ENCODE measurements at places on chromosomes 3 and 15.

DNA sequence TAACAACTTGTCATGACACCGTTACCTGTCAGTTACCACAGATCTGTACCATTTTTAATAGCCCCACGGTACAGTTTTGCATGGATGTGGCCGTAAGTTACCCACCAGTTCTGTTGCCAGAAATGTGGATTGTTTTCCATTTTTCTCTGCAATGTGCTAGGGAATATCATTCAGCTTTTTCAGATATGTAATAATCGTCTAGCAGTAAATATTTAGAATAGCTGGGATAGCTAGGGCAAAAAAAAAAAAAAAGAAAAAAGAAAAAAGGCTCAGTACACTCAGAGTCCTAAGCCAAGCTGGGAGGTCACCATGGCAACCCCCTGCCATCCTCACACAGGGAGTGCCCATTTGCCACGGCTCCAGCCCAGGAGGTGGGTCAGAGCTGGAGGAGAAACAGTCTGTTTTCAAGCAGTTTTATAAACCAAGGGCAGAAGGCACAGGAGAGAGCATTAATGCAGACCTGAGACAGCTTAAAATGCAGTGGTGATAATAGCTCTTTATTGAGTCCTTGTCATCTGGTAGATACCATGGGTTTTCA is 25.2 kb downstream of the PAQR5 start:
- no peak for DNase-seq

DNA sequence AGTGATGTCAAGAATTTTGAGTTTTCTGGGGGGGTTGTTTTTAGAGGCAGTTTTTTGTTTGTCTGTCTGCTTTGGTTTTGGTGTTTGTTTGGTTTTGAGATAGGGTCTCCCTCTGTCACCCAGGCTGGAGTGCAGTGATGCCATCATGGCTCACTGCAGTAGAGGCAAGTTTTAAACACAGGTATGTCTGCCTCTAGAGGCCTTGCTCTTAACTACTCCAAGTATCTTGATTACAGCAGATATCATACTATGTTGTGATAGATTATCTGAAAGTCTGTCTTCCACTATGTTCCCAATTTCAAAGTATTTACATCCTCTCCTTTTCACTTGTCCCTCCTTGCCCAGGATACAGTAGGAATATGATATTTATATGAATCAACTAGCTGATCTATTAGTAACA is 57.7 kb downstream of the ERC2 start:
- no peak for DNase-seq

GRCh38 chr15:98528046-98528725 is 120.2 kb upstream of the IGF1R start:
- no peak for DNase-seq

DNA sequence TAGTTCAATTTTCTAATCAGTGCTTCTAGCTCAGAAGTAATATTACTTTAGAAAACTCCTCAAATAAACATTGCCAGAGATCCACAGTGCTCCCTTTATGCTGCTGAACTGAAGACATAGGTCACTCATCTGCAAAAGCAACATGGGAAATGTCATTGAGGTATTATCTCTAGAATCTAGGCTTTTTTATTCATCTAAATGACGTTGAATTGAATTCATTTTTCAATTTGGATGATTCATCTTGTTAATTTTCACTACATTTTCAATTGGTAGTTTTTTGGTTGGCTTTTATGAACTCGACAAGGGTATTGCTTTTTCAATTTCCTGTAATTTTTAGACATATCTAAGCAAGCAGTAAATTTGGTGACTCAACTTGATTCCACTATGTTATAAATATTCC is 275.4 kb downstream of the NFKBIZ start:
- no peak for DNase-seq

GRCh38 chr15:81740416-81740815 is 305.4 kb downstream of the MEX3B start:
- no peak for DNase-seq

- DNase-seq, result no peak
These were observed 153.8 kb upstream of the CMC1 start for GRCh38 chr3:28087591-28087990.

DNA sequence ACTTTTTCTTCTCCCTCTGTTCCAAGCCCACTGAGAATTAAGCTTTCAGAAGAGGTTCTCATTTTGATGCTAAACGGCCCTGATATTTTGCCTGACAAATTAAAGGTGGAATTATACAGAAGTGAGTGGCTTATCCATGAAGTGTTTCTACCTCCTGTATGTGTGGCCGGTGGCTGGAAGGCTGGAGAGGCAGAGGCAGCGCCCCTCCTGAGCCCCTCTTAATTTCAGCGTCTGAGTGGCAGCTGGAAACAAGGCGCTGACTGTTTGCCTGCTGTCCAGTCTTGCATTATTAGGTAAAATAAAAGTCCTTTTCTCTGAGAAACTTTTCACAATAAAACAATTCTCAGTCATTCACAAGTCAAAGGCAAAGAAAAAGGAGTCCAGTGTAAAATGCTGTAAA is 685.7 kb downstream of the MCTP2 start:
- no peak for DNase-seq

GRCh38 chr3:17288839-17289399 is 404.2 kb downstream of the PLCL2 start:
- no peak for DNase-seq

DNA sequence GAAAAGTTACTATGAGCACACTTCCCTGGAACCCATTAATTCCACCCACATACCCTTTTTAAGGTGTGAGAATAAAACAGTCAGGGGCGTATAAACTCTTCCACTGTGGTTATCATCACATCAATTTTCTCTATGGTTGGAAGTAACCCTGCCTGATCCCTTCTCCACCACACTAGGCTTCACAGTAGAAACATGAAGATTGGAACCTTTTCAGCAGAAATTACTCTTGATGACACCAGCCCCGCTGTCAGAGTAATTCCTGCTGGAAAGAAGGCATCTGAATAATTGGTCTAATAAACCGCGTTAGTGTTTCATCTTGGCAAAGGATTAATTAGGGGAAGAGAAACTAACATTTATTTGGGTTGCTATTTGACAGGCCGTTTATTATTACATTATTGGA is 278.4 kb downstream of the MFSD1 start:
- no peak for DNase-seq

DNA sequence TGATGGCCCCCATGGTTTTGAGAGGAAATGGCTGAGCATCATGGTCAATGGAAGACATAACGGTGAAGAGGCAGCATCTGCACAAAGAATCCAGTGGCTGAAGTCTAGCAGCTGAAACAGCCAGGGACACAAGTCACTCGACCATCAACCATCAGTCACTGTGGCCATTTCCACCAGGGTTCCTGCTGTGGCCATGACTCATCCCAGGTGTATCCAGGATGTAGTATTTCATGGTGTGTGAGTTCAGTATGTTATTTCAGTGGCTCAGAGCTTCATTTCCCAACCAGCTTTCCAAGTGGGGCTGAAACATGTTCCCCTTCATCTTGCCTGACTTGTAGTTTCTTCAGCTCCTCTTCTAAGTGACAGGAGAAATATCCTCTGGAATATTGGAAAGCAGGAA is 47.8 kb upstream of the WNT5A start:
- no peak for DNase-seq

GRCh38 chr3:98778383-98778782 is 15.2 kb downstream of the ST3GAL6 start:
- DNase-seq, result no peak

- DNase-seq, result no peak
These were observed 231.6 kb downstream of the ZIC1 start for GRCh38 chr3:147640781-147641180.

All from NCI-H1436 (cell line).